ENCODE measurements at places on chromosomes 5 and 9. TPM values are rescaled to one million over a fixed set of nuclear protein-coding genes. Genes with fewer than 3 reads are reported as not detected.

AJM1 gene
- total RNA-seq = 4.6 TPM

OSMR gene
- 67.0 TPM for total RNA-seq

PDZD2 gene
- total RNA-seq = 0.65 TPM

DENND4C gene
- total RNA-seq = 17.8 TPM

SPATA31A1 gene
- not detected for total RNA-seq

PLAC8L1 gene
- 0.38 TPM for total RNA-seq

SLC31A2 gene
- 7.1 TPM for total RNA-seq

PCDHB16 gene
- total RNA-seq = 0.05 TPM

SCGB3A2 gene
- total RNA-seq = not detected
